ENCODE measurements at places on chromosomes 7 and 10.
A peak's percentile ranks its signal among the peaks of the same experiment; 100 is the strongest.

- peak; percentile 82 for DNase-seq
Measured at GRCh38 chr10:70549962-70550458, 52.5 kb downstream of the PRF1 start.

DNA sequence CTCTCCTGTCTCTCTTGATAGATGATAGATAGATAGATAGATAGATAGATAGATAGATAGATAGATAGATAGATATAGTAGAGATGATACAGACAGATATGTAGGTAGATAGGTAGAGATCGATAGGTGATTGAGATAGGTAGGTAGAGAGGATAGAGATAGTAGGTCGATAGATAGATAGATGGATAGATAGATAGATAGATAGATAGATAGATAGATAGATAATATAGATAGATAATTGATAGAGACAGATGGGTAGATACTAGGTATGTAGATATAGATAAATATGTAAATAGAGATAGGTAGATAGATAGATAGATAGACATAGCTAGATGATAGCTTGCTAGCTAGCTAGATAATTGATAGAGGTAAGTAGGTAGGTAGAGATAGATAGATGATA is 1154.2 kb upstream of the AUTS2 start:
- no peak for DNase-seq

DNA sequence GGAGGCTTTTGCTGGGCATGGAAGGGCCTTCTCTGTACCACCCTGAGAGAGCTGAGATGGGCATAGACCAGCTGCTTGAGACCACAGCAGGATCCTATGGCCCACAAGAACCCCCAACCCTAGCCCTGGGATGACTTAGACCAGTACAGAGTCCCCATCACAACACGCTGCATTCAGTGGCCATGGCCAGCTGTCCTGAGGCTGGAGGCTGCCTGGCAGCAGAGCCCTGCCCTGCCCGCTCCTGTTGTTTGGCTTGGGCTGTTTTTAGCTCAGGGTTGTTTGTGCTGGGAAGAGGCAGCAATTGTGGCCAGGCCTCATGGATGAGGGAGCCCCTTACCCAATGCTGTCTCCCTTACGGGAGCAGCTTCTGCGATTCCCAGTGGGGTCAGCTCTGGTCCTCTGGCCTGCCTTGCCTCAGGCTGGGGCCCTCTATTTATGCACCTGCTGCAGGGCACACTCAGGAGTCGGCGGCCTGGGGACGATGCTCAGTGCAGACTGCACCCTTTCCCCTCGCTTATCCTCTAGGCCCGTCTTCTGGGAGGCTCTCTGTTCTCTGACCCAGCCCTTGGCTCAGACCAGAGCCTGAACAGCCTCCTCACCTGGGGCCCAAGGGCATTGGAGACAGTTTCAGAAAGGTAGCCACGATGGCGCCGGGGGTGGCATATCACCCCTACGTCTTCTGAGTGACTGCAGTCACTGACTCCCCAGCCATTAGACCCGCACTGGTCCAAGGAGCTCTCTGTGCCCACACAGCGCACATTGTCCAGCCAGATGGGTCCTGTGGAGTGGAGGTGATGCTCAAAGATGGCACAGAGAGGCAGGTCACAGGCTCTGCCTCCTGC is 6.3 kb downstream of the LOXL4 start:
- DNase-seq: no peak

DNA sequence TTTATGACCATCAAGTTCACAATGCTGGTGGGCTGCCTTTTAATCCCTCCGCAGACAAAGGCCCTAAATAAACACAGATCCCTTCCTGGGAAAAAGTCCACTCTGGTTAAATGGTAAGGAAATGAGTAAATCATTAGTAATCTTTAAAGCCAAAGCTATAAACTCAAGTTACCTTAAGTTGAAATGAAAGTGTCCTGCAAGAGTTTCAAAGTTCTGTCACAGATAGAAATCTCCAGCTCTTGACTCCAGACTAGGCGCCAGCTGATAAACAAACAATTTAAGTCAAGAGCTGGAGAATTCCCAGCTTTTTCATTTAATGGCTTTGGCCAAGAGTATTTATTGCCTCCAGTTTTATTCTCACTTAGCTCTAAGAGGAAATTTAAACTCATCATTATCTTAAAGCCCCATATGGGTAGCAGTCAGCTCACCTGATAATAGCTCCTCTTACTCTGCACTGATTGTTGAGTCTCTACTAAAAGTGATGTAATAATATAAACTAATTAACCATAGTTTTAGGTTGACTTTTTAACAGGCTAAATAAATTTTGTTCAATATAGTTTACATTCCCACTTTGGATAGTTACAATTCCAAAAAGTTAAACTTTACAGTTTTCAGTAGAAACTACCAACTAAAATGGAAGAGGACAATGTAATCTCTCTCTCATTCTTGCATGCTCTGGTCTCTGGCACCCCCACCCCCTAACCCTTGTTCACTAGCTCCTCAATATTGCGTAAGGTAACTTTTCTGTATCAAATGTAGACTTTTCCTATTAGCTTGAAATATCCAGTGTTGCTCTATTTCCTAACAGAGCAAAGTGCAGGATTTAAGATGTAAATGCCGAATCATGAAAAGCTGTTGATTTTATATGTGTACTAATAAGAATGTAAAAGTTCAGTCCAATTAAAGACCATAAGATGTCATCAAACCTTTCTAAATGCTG is 56.1 kb downstream of the HIBADH start:
- no peak for DNase-seq

DNA sequence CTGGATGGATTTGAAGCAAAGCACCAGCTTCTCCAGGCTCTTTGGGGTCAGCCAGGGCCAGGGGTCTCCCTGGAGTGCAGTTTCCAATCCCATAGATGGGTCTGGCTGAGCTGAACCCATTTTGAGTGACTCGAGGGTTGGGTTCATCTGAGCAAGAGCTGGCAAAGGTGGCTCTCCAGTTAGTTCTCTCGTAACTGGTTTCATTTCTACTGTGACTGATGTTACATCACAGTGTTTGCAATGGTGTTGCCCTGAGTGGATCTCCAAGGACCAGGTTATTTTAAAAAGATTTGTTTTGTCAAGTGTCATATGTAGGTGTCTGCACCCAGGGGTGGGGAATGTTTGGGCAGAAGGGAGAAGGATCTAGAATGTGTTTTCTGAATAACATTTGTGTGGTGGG is 14.2 kb downstream of the LEP start:
- no peak for DNase-seq

GRCh38 chr10:98444314-98445006 is 2.3 kb downstream of the HPS1 start:
- DNase-seq: no peak

GRCh38 chr7:155796381-155797261 is 15.6 kb downstream of the SHH start:
- peak; percentile 41 for DNase-seq

GRCh38 chr10:67764012-67764822 is 68.2 kb upstream of the CTNNA3 start:
- DNase-seq: peak; percentile 90

DNA sequence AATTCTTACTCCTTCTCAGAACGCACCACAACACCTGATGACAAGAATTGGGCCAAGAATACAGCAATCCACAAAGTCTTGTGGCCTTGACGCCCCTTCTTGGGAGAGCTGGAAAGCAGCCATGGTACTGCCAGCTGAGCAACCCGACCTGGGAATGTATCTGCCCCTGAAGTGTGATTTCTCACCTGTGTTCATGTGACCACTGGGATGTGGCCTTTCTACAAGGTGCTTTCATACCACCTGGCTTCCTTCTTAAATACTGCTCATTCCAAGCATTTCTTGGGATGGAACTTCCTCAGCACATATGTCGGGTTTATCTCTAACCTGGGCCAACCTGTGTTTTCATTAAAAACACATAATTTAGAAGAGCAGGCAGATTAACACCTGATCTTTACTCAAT is 72.1 kb downstream of the HTR7 start:
- no peak for DNase-seq

DNA sequence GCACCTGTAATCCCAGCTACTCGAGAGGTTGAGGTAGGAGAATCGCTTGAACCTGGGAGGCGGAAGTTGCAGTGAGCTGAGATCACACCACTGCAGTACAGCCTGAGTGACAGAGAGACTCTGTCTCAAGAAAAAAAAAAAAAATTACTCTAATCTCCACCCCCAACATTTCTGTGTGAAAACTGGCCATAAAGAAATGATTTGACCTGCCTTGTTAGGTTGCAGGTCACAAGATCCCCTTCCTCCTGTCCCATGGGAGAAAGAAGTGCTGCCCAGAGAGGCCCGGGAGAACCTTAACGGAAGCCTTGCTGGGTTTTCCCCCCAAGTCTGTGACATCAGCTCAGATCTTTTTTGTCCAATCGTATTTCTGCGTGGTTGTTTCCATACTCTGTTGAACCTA is 8.7 kb upstream of the CALHM1 start:
- no peak for DNase-seq

- DNase-seq: no peak
Measured at GRCh38 chr10:31278279-31278941, 40.6 kb upstream of the ZEB1 start.

- DNase-seq: no peak
Measured at GRCh38 chr7:83060218-83060617, 102.5 kb downstream of the PCLO start.

GRCh38 chr7:101874028-101874427 is 56.6 kb downstream of the CUX1 start:
- DNase-seq: no peak

- peak; percentile 31 for DNase-seq
Measured at GRCh38 chr10:3248526-3249306, 76.1 kb upstream of the PITRM1 start.

DNA sequence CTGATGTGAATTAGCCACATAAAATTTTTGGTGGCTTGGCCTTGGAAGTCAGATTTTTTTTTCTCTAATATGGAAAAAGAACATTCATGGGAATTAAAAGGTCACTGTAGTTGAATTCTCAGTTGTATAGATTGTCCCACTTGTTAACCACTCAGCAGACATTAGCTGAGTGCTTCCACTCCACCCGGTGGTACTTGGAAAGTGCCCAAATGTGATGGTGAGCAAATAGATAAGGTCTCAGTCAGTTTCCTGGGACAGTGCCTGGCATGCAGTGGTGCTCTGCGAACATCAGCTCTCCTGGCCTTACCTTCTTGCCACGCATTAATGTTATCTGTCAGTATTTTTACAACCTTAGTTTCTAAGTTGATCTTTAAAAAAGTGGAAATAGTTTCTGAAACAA is 1.4 kb downstream of the ATP5F1C start:
- DNase-seq: no peak

DNA sequence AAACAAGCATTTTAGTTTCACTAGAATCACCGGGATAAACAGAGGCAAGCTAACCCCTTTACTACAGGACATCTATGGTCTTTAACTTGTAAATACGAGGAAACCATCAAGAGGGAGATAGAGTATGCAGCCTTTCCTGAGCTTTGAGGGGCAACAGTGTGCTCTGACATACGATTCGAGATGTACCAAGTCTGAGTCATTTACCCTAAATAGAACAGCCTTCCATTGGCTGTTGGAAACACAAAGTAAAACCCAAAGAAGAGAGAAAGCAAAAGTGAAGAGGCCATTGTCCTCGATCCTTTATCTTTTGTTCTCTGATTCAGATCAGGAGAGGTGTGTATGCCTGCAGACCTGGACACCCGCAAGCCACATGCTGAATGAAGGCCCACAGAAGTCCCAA is 289.5 kb downstream of the KCNMA1 start:
- DNase-seq: no peak

GRCh38 chr10:75512203-75512933 is 80.9 kb downstream of the LRMDA start:
- DNase-seq: no peak

- no peak for DNase-seq
Measured at GRCh38 chr10:50498465-50498864, 125.3 kb downstream of the SGMS1 start.

GRCh38 chr7:44144968-44145478 is 3.9 kb upstream of the MYL7 start:
- no peak for DNase-seq

- DNase-seq: no peak
Measured at GRCh38 chr7:99137411-99138180, 6.3 kb downstream of the SMURF1 start.

- no peak for DNase-seq
Measured at GRCh38 chr7:150476285-150476684, 25.9 kb downstream of the GIMAP8 start.

DNA sequence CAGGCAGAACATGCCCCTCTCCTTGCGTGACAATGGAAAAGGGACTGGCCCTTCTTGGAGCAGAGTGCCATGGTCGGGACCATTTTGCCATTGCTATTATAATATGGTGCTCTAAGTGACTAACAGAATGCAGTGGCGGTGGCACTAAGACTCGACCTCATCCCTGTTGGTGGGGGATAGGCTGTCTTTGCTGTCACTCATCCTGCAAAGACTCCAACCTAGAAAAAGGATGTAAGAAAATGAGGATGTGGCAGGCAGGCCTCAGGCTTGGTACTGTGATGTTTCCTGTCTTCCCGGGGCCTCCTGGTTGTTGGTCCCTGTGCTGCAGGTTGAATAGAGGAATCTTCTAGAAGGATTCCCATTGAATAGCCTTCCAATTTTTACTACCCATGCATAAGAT is 18.6 kb downstream of the BLNK start:
- DNase-seq: no peak

DNA sequence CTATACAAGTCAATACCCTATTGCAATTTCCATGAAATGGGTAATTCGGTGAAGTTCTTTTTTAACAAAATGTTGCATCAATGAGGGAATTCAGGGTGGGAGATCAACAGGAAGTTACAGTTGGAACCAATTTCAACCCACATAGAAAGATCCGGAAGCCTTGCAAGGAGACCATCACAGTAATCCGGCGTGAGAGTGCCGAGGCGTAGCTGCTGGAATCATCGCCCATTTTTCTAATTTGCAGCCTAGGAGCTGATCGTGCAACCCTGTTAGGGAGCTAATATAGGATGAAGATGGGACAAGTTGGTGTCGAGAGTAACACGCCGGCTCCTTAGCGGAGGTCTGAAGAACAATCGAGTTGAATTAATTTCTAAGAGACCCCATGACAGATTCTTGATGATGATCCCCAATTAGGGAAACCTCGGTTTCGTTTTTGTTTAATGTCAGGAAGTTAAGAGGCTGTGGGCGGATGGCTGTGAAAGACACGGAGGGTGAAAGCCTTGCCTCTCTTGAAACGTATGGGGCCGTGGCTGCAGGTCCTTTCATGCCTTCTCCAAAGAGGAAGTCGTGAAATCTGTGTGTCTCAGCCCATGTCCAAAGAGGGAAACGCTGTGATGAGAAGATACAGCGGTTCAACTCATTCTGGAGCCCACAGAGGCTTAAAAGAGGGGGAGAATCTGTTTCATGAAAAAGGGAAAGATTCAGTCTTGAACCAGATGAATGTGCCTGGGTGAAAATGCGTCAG is 51.2 kb upstream of the CARD11 start:
- no peak for DNase-seq

- DNase-seq: no peak
Measured at GRCh38 chr7:74606101-74606908, 51.2 kb upstream of the GTF2I start.

- no peak for DNase-seq
Measured at GRCh38 chr7:1012004-1012715, 29.2 kb downstream of the CYP2W1 start.

DNA sequence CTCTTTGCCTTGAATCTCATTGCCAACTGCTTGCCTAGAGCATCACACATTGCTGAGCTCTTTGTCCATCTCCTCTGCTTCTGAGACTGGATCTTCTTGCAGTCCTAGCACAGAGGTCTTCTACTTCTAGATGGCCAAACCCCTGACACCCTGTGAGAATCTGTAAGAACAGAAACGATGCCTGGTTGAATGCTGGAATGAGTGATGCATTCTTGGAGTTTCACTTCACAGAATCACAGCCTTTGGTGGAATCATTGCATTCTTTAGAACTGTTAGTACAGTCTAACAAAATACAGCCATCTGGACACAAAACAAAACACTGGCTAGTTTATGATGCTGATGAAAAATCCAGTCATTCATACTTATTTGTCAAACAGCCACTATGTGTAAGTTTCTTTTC is 141.7 kb upstream of the ITGB1 start:
- DNase-seq: no peak

- no peak for DNase-seq
Measured at GRCh38 chr10:104321725-104322415, 16.4 kb downstream of the ITPRIP start.
